Renal pelvis (tissue), 12 donors: ENCODE measurements at places on chromosomes 1 and 21. TPM values are rescaled to one million over a fixed set of nuclear protein-coding genes. Genes with fewer than 3 reads are reported as not detected.

The JAM2 gene
- polyA plus RNA-seq: 10.6 TPM

The COL9A2 gene
- 31.3 TPM for polyA plus RNA-seq

The OR10Z1 gene
- polyA plus RNA-seq: 0.04 TPM

The KRTAP12-2 gene
- not detected for polyA plus RNA-seq

The MAP3K6 gene
- polyA plus RNA-seq: 9.4 TPM

The TMEM82 gene
- 5.2 TPM for polyA plus RNA-seq

The AKT3 gene
- 22.2 TPM for polyA plus RNA-seq

The ALPL gene
- 49.3 TPM for polyA plus RNA-seq

The FMO3 gene
- polyA plus RNA-seq: 0.18 TPM

The FAM72D gene
- 4.1 TPM for polyA plus RNA-seq

The STYXL2 gene
- 0.54 TPM for polyA plus RNA-seq

The UTS2 gene
- 0.13 TPM for polyA plus RNA-seq

The KRTAP13-2 gene
- not detected for polyA plus RNA-seq

The GJA4 gene
- 12.5 TPM for polyA plus RNA-seq

The RGS4 gene
- polyA plus RNA-seq: 8.6 TPM

The EXO1 gene
- polyA plus RNA-seq: 14.4 TPM

The SHE gene
- 12.4 TPM for polyA plus RNA-seq

The UBL4B gene
- polyA plus RNA-seq: not detected

The TLR5 gene
- 5.9 TPM for polyA plus RNA-seq

The AIRE gene
- polyA plus RNA-seq: 0.52 TPM

The MROH7 gene
- 16.0 TPM for polyA plus RNA-seq

The CNR2 gene
- polyA plus RNA-seq: 0.12 TPM

The FAM110D gene
- polyA plus RNA-seq: 1.7 TPM

The NFIA gene
- 14.7 TPM for polyA plus RNA-seq

The BECN2 gene
- not detected for polyA plus RNA-seq

The ZBTB8B gene
- polyA plus RNA-seq: 1.9 TPM

The PLPPR5 gene
- polyA plus RNA-seq: 2.2 TPM

The GGPS1 gene
- polyA plus RNA-seq: 50.7 TPM

The CFHR1 gene
- 0.13 TPM for polyA plus RNA-seq

The LRRC3 gene
- 4.6 TPM for polyA plus RNA-seq

The NKAIN1 gene
- 4.6 TPM for polyA plus RNA-seq

The TNFRSF18 gene
- 1.2 TPM for polyA plus RNA-seq

The TMEM200B gene
- polyA plus RNA-seq: 11.5 TPM

The FOXJ3 gene
- polyA plus RNA-seq: 35.7 TPM

The TMEM52 gene
- 2.2 TPM for polyA plus RNA-seq

The HES3 gene
- polyA plus RNA-seq: not detected

The LRRN2 gene
- 14.9 TPM for polyA plus RNA-seq

The LCE1E gene
- not detected for polyA plus RNA-seq

The HSD3B2 gene
- 2.8 TPM for polyA plus RNA-seq

The AMY1A gene
- polyA plus RNA-seq: 0.40 TPM

The OR2W3 gene
- 0.20 TPM for polyA plus RNA-seq

The CDA gene
- polyA plus RNA-seq: 6.3 TPM

The GBP5 gene
- 0.31 TPM for polyA plus RNA-seq

The SLC1A7 gene
- polyA plus RNA-seq: 0.09 TPM

The SLAMF7 gene
- polyA plus RNA-seq: 0.30 TPM

The TSPAN2 gene
- 33.9 TPM for polyA plus RNA-seq

The RGS21 gene
- not detected for polyA plus RNA-seq

The CHIA gene
- not detected for polyA plus RNA-seq

The PLA2G2D gene
- not detected for polyA plus RNA-seq

The ALX3 gene
- polyA plus RNA-seq: not detected

The OTUD3 gene
- 13.7 TPM for polyA plus RNA-seq

The LCA5L gene
- polyA plus RNA-seq: 3.5 TPM

The GABPA gene
- 43.4 TPM for polyA plus RNA-seq

The PAPPA2 gene
- polyA plus RNA-seq: 33.2 TPM

The OR6K3 gene
- polyA plus RNA-seq: not detected

The NR0B2 gene
- polyA plus RNA-seq: 1.1 TPM

The NCF2 gene
- 2.0 TPM for polyA plus RNA-seq

The UBQLN4 gene
- polyA plus RNA-seq: 58.5 TPM

The PHC2 gene
- 117 TPM for polyA plus RNA-seq
